IPS DF 6.9 (cell line): ENCODE measurements at places on chromosomes 7 and 10.

- DNase-seq, result no peak
Observed at GRCh38 chr10:9038146-9038714, 983.7 kb downstream of the GATA3 start.

DNA sequence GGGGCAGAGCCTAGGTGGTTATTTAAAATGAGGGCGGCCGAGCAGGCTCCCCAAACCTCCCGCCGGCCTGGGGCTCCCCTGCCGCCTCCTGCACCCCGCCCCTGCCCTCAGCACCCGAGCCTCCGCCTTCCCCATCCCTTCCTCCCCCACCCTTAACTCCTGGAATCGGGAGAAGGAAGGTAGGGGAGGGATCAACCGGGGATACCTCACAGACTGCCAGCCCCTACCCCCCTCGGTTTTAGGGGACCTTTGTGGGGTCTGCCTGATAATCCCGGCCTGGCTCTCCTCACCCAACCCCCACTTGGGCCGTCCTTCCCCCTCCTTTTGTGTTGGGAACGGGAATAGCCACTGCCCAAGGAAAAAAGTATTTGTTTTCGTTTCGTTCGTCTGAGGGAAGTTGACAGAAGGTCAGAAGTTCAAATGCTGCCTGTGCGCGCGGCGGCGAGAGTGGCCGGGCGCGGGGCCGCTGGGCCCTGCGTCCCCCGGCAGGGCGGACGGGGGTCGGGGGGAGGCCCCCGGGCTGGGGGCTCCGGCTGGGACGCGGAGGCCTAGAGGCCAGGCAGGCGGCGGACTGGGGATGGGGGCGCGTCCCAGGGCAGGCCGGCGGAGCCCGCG, 2.8 kb downstream of the SHH start:
- no peak for DNase-seq

GRCh38 chr10:112842832-112843360, 107.2 kb upstream of the TCF7L2 start:
- DNase-seq, result no peak

DNA sequence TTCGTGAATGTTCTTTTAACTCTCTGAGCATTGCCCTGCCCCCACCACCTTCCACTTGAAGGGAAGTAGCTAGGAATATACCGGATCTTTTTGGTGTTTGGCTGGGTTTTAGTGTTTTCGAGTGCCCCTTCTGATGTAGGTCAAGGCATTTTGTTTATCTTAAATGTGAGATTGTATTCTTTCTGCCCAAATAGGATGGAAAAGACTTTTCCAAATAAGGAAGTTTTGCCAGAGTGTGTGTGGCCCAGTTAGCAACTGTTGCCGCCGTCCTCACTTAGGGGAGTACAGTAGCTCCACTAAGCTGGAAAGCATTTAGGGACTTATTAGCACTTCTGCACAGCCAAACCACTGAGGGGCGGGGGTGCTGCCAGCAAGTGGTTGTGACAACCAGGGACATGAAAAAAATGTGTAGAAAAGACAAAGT, 29.8 kb upstream of the VCL start:
- no peak for DNase-seq

DNA sequence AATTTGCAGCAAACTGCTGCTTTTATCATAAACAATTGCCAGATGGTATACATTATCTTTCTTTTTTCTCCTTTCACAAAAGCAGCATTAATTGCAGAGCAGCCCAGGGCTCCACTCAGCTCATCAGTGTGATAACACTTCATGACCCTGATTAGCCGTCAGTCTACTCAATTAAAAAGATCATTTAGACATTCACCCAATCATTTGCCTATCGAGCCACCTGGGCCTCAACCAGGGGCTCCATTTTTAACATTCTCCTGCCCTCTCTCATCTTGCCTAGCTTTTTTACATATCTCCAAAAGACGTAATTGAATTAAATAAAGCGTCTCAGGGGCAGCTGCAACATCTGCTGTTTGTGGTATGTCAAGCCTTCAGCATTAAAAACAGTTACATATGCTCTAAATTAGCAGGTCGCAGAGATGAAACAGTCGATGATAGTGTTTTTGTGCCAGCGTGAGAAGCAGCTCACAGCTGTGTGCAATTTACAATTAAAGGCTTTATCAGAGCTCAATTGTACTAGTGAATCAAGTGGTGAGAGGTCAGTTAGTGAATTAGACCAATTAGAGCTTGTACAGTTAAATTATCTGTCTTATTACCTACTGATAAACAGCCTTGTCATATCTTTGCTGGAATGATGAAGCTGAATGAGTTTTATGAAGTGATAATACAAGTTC, 522.5 kb downstream of the ETV1 start:
- DNase-seq, result no peak

- no peak for DNase-seq
Observed at GRCh38 chr10:120075349-120075748, 182.8 kb downstream of the SEC23IP start.

GRCh38 chr7:87356448-87356847, 11.0 kb downstream of the CROT start:
- no peak for DNase-seq

DNA sequence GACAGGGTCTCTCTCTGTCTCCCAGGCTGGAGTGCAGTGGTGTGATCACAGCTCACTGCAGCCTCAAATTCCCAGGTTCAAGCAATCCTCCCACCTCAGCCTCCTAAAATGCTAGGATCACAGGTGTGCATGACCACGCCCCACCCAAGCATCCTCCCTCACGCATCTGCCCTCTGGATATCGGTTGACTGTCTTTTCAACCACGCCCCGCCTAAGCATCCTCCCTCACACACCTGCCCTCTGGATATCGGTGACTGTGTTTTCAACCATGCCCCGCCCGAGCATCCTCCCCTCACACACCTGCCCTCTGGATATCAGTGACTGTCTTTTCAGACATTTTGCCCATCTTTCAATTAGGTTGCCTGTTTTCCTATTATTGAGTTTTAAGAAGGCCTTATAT, 140.5 kb downstream of the MAD1L1 start:
- DNase-seq, result no peak

- no peak for DNase-seq
Observed at GRCh38 chr7:143892527-143893300, 9.3 kb downstream of the TCAF1 start.

DNA sequence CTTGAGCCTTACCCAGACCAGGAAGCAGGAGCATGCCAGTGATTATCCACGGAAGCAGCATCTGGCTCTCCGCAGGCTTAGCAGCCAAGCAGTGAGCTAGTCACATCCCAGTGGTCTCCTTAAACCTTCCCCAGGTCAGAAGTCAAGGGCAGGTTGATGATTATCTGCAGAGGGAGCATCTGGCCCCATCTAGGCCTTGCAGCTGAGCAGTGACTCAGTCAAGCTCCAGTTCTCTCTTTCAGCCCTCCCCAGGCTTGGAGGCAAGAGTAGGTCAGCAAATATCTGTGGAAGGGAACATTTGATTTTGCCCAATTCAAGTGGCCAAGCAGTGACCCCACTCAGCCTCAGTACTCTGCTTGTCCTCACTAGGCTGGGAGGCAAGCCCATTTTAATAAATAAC, 61.6 kb downstream of the ANKRD7 start:
- DNase-seq, result no peak

DNA sequence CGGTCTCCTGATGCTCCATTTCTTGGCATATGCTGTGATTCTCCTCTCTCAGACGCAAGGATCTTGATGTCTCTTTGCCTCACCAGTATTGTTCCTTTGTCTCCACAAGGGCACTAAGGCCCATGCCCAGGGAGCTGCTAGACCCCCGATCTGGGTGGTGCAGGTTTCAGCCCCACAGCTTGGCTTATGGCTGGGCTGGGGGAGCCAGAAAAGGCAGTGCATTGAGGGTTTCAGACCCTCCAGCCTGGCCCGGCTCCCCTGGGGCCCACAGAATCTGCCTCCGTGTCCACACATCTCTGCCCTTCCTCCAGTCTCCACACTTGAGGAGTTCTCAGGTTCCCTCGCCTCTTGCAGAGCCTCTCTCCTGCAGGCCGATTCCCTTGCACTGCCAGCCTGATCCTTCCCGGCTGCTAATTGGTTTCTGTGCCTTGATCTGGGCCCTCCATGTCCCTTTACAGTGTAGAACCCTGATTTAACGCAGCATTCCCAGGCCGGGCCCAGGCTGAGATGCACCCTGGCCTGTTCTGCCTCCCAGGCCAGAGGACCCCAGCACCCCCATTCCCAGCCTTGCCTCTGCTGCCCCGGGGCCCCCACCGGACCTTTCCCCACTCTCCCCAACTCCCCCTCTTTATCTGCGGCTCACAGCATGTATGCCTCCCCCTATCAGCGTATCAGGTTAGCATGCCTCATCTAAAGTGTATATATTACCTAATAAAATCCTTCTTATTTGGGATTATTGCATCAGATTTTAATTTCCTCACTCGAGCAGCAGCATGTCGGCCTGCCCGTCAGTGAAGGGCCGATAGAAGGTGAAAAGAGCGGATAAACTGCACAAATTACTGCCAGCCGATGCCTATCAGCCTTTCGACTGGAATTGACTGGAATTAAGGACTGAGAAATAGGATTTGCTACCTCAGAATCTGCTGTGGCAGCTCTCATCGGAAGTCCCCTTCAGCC, 145.7 kb downstream of the C10orf105 start:
- no peak for DNase-seq

DNA sequence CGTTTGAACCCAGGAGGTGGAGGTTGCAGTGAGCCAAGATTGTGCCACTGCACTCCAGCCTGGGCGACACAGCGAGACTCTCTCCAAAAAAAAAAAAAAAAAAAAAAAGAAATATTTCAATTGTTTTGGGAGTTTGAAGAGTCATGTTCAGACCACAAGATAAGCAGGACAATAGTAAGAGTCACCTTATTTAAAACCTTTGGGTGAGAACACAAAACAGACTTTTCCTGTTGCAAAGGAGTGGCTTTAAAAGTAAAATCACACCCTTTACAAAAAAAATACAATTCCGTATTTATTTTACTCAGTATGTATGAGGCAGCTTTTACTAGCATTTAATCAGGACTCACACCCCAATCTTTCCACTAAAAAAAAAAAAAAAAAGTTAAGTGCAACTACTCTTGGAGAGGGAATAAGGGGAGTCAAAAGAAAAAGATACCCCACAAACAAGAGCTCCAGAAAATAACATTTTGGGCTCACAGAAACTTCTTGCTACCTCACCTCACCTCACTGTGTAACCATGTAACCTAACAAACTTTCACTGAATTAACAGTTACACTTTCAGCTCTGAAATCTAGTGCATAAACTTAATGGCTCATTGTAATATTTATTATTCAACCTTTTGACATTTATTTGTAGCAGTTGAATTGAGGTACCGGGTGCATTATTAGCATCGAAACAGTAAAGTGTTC, 11.2 kb downstream of the SKIDA1 start:
- no peak for DNase-seq

DNA sequence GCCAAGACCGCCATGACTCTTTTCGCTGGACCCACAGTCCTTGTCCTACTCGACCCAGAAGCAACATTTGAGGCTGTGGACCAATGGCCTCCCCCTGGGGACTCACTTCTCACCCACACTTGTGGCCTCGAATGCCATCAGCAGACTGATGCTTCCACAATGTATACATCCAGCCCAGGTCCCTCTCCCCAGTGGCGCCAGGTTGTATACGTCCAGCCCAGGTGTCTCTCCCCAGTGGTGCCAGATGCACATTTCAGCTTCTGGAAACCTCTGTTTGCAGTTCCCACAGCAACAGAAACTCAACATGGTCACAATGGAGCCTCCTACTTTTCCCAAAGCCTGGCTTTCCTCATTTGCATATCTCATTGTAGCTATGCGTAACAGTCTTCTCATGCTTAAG, 210.5 kb upstream of the RNF32 start:
- DNase-seq, result no peak

DNA sequence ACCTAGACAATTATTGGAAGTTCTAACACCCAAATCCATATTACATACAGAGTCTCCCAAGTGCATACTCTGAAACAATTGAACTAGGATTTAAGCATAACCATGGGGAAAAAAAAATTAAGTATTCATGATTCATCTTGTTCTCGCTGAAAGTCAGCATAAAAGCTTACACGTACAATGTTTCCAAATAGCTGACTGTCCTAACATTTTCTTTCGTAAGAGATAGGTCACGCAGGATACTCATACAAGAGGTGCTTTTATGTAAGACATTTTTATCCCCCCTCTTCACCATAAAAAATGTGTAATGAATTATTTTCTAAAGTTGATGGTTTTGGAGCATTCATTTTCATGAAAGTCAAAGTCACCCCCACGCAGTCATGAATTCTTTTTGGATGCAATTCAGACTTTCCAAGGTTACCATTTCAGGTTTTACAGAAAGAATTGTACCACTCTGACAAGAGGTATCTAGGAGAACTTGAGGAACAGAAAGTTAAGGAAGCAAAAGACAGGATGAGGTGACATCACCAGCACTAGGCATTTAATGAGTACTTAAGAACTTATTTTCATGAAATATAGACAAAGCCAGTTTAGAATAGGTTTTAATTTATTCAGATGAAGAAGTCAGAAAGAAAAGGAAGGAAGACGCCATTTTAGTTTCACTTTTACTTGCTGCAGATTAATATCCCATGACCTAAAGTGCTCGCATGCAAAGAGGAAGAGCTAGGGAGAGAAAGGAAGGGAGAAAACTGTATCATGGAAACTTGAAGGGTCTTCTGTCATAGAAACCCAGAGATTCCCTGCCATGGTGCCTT, 55.8 kb downstream of the TMEM26 start:
- DNase-seq, result no peak

DNA sequence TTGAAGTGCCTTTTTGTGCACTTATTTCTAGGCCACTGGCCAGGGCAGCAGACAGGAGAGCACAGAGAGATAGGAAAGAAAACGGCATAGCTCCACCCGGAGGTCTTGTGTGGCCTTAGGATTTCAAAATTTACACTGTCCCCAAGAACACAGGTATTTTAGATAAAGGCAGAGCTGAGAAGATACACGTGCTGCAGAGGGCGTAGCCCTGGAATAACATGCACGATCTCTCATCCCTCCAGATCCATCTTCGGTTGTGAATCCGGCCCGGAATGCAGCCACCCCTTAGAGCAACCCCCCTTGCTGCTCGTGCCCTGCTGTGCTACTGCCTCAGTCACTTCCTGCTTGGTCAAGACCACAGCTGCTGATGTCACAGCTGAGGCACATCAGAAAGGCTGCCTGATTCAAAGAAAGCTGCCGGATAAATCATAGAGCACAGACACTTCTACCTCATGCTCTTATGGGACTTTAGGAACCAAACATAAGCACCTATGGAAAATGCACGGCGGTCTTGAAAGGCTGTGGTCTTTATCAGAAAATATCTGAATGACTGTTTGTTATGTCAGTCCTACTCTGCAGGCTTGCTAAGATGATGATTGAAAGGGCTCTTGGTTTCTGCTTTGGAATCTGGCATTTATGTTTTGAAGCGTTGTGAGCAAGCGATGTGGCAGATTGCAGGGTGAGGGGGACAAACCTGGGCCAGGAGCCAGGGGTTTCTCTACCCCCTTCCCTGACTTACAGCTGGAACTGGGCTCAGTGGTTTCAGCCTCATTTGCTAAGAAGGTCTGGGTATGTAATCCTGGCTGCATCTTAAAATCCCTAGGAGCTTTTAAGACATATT, 152.0 kb downstream of the SVIL start:
- no peak for DNase-seq
